K562 (cell line): ENCODE measurements at places on chromosomes 2 and 18.

GRCh38 chr18:32093523-32093922 lies 1.8 kb downstream of the RNF138 start:
- peak; percentile 77 for DNase-seq

GRCh38 chr2:129782633-129782990 lies 196.9 kb upstream of the RAB6C start:
- no peak for DNase-seq

GRCh38 chr2:55486426-55486825 lies 33.1 kb upstream of the CFAP36 start:
- no peak for DNase-seq

DNA sequence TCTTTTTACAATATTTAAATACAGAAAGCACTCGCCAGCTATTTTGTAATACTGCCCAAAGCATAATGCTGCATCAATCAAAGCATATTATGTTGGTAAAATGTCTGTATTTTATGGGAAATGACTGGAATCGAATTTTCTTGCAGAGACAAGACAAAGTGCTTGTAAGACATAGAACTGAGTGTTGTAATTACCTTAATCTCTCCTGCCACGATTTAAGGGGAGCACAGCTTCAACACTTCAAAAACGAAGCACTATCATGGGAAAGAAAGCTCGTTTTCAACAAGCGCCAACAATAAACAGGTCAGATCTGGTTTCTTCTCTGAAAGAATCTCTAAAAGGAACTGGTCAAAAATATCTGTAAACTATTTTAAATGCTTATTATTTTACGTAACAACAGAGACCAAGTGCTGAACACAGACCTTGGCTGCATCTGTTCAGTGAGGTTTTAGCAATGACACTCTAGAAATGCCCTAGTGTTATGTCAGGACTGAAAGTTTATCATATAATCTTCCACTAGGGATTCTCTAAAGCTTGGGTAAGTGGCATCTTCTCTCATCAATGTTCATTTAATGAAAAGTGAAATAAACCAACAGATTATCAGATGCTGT lies 19.0 kb downstream of the RND3 start:
- no peak for DNase-seq

- peak; percentile 74 for DNase-seq
Measured at GRCh38 chr18:22703883-22704585, 229.1 kb upstream of the RBBP8 start.

- DNase-seq, result no peak
Measured at GRCh38 chr18:34649080-34649479, 61.0 kb upstream of the DTNA start.

- DNase-seq, result no peak
Measured at GRCh38 chr18:46332286-46332801, 228.2 kb downstream of the HAUS1 start.

DNA sequence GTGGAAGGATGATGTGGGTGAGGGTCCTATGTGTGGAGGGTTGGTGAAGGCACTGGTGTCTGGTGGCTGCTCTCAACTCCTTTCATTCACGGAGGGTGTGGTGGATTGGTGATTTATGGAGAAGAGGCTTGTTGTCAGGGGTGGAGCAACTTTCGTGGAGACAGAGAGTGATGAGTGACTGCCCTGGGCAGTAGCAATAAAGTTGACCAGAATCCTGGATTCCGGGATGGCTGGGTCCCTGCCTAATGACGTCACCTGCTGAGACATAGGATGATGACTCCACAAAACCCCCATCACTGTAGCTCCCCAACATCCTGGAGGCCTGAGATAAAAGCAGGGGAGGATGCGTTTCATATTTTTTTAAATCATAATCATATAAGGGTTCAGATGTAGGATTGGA lies 193.0 kb downstream of the ACKR3 start:
- peak; percentile 9 for DNase-seq

GRCh38 chr2:27871802-27872201 lies 18.4 kb downstream of the RBKS start:
- DNase-seq, result no peak

DNA sequence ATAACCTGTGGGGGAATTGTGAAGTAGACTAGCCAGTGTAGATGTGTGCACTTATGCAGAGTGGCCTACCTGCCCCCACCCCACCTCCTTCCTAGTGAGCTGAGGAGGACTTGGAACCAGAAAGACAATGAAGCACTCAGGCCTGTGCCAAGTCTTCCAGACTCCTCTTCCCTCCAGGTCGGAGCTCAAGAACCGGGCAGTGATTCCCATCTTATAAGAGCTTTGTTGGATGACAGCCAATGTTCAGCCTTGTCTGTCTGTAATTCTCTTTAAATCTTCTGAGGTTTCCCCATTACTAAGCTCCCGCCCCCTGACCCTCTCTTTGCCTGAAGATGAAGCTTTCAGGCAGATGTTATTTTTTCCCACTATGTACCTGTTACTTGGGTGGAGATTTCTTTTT lies 121.0 kb downstream of the SMAD2 start:
- DNase-seq, result no peak

- peak; percentile 51 for DNase-seq
Measured at GRCh38 chr18:59268721-59269562, 4.3 kb downstream of the RAX start.

- no peak for DNase-seq
Measured at GRCh38 chr2:217880287-217880889, 122.4 kb downstream of the TNS1 start.

DNA sequence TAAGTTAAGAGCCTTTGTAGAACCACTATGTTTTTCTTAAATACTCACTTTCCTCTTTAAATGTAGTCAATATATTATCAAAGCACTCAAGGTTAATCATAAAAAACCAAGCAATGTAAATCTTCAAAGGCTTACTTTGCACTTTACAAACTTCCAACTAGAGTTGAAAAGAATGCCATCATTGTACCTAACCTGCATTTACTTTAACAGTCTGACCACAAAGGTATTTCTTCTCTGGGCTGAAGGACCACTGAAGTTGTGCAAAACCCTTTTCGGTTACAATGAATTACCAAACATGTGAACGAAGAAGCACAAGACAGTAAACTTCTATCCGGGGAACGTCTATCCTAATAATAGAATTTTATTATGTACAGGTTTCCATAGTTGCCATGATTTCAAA lies 3.0 kb downstream of the HNRNPLL start:
- DNase-seq, result no peak

DNA sequence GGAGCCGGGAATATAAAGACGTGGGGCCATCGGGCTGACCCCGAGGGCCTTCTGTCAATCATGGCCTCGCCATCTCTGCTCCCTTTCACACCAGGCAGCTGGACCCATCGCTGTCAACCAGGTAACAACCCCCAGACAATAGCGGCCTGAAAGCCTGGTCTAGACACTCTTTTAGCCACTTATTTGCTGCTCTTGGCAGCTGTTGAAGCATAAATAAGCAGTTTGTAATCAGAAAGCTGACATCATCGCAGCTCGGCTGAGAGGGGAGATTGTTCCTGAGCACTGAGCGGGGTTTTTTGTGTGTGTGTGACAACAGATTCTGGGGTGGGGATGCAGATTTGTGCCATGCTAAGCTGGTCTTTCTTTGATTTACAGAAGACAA lies 423.6 kb upstream of the POU3F3 start:
- DNase-seq, result no peak

DNA sequence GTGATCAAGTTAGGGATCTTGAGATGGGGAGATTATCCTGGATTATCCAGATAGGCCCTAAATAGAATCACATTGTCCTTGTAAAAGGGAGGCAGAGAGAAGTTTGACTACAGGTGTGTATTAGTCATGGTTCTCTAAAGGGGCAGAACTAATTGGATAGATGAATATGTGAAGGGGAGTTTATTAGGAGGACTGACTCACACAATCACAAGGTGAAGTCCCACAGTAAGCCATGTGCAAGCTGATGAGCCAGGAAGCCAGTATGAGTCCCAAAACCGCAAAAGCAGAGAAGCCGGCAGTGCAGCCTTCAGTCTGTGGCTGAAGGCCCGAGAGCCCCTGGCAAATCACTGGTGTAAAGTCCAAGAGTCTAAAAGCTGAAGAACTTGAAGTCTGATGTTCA lies 275.8 kb downstream of the KCNS3 start:
- no peak for DNase-seq

GRCh38 chr2:14773696-14774095 lies 141.2 kb downstream of the LRATD1 start:
- DNase-seq, result no peak

DNA sequence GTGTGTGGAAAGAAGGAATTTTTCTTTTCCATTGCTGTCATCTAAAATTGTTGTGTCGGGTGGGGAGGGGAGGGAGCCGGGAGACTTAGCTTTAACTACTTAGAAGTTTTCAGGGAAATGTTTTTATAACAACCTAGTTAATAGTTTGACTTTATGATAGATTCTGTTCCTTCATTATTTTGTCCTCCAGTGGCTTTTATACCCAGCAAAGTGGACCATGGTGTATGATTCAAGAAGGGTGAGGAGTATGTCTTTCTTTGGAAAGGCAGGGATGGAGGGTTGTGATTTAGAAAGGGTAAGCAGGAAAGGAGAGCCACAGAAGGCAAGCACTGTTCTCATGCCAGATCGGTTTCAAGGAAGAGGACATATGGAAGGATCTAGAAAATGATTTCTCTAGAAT lies 261.8 kb downstream of the NEDD4L start:
- no peak for DNase-seq

DNA sequence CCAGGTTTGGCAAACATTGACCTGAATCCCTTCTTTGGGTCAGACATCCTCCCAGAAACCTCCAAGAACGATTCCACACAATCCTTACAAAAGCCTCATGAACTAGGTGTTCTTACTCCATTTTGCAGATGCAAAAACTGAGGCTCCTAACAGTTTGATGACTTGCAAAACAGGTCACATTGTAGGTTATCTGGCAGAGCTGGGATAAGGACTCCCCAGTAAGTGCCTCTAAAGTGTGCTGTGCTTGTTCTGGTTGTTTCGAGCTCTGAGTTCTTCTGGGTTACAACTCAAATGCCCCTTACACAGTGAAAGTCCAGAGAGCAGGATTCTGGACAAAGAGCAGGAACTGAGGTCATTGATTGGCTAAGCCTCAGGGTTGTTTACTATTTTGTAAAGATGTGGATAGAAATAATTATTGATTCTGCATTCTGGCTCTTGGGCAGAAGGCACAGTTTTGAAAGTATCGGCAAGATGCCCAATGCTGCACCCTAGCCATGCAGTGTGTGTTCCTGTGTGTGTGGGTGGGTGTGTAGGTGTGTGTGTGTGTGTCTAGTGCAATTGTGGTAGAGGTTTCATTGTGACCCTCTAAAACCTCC lies 17.0 kb upstream of the IGFBP2 start:
- DNase-seq, result no peak

GRCh38 chr2:113847144-113847543 lies 42.7 kb upstream of the ACTR3 start:
- DNase-seq, result no peak

- DNase-seq, result no peak
Measured at GRCh38 chr2:212392043-212392442, 146.6 kb downstream of the ERBB4 start.

GRCh38 chr2:70087702-70088597 lies 673 bp downstream of the PCBP1 start:
- DNase-seq, result peak; percentile 79
